ENCODE measurements at places on chromosomes 5 and 9.
A peak's percentile ranks its signal among the peaks of the same experiment; 100 is the strongest.

DNA sequence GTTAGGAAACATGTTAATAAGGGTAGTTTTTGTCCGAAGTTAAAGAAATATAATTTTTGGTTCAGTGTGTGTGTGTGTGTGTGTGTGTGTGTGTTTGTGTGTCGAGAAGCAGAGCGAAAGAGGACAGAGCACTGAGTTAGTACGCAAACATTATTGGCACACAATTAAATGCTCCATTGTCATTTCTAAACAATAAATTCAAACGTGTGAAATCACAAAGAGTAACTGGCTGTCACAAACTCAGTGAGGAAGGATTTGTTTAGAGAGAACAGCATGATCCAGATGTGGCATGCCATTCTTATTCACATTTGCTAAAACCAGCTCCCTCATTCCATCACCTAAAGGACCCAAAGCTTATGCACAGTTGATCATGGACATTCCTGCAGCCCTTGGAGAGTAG, 970.8 kb downstream of the DTWD2 start:
- no peak overlapping the region for H3K4me3 ChIP-seq
- no peak overlapping the region for H3K27ac ChIP-seq
- no peaks in the 10 kb centered on the region for H3K4me1 ChIP-seq
- DNase-seq = no peak
- no peaks in the 10 kb centered on the region for H3K27me3 ChIP-seq

DNA sequence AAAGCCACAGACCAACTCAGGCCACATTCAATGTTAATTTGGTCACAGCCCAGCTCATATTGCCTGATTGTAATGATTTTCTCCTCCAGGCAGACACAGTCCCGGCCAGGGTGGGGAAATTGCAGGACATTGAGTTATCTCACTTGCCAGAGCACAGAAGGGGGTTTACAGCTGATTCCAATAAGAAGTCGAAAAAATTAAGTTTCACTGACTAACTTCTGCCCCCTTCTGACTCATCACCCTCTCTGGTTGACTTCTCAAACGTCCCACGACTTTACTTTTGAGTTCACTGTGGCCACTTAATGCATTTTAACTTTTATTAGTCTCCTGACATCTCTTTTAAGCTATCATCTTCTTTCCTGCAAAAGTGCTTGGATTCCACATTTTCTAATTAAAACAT, 321.4 kb upstream of the WWC1 start:
- no peak overlapping the region for H3K27ac ChIP-seq
- no peaks in the 10 kb centered on the region for H3K4me1 ChIP-seq
- H3K27me3 ChIP-seq = no peaks in the 10 kb centered on the region

- H3K27ac ChIP-seq = no peak overlapping the region
- H3K27me3 ChIP-seq = no peaks in the 10 kb centered on the region
- DNase-seq = no peak
- H3K36me3 ChIP-seq = no peaks in the 10 kb centered on the region
- no peak overlapping the region for H3K4me3 ChIP-seq
Measured at GRCh38 chr5:13574574-13574973, 369.9 kb downstream of the DNAH5 start.

- no peaks in the 10 kb centered on the region for H3K4me1 ChIP-seq
- DNase-seq = no peak
- no peak overlapping the region for H3K27ac ChIP-seq
- no peaks in the 10 kb centered on the region for H3K36me3 ChIP-seq
Measured at GRCh38 chr5:38932854-38933408, 87.1 kb downstream of the OSMR start.

GRCh38 chr5:170289121-170289520, 8.5 kb downstream of the LCP2 start:
- H3K27me3 ChIP-seq = no peaks in the 10 kb centered on the region
- peak overlapping the region; percentile 29 for H3K27ac ChIP-seq
- H3K4me1 ChIP-seq = peaks cover 98% of the 10 kb centered on the region
- no peak for DNase-seq

DNA sequence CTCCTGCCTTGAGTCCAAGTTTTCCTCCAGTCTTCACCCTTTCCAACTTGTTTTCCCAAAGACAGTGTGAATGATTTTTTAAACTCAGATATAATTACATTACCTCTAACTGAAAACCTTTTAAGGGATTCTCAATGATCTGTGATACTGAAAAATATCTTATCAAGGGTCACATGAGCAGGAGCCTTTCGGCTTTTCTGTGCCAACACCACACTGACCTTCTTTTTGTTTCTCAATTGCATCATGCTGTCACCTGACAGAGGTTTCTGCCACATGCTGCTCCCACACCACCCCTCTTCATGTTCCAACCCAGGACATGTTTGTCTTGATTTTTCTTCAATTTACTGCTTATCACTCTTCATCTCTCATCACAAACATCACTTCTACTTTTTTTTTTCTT, 820.0 kb downstream of the PRELID2 start:
- H3K36me3 ChIP-seq = no peaks in the 10 kb centered on the region
- H3K4me1 ChIP-seq = no peaks in the 10 kb centered on the region
- no peaks in the 10 kb centered on the region for H3K27me3 ChIP-seq
- no peak for DNase-seq
- no peak overlapping the region for H3K27ac ChIP-seq
- no peak overlapping the region for H3K4me3 ChIP-seq

DNA sequence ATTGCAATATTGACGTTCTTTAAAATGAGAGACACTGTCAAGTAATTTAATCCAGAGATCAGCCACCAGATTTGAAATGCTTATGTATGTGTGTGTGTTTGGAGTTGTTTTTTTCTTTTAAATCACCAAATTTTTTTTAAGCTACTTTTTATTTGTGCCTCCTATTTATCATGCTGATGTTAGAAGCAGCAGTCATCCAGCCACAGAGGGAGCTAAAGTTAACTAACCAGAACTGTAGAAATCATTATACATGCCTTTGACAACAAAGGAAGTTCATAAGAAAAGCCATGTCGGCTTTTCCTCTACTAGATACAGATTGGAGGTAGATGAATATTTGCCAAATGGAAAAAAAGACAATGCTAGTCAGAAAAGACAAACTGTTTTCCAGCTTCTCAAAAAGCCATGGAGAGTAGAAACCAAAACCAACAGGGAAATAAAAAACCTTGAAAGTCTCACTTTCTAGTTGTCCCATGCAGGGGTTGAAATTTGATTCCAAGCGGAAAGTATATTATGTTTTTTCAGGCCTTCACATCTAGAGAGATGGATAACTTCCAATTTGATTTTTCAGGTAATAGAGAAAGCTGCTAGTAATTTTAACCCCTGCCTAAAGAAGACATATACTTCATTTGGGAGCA, 4.5 kb downstream of the PURA start:
- no peak overlapping the region for H3K27ac ChIP-seq
- DNase-seq = no peak
- H3K36me3 ChIP-seq = no peaks in the 10 kb centered on the region
- H3K4me3 ChIP-seq = no peak overlapping the region

DNA sequence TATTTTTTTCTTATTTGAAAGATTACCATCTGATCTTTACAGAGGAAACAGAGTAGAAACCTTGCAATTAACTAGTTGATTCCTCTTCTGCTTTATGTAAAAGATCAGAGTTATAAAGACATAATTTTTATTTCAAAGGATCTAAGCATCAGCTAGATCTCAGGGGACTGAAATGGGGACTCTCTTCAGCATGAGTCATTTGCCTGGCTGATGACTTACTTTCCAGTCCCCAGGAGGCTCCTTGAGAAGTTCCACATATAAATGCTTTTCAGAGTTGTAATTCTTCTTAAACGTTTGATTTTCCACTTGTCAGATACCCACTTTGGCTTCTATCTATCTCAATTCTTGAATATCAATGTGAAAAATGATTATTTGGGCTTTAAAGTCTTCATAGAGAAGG, 389.4 kb downstream of the RAB3C start:
- DNase-seq = no peak
- H3K4me3 ChIP-seq = no peak overlapping the region
- no peaks in the 10 kb centered on the region for H3K27me3 ChIP-seq
- H3K4me1 ChIP-seq = no peaks in the 10 kb centered on the region

- no peaks in the 10 kb centered on the region for H3K4me1 ChIP-seq
- H3K36me3 ChIP-seq = no peaks in the 10 kb centered on the region
- no peak overlapping the region for H3K4me3 ChIP-seq
- DNase-seq = no peak
- no peaks in the 10 kb centered on the region for H3K27me3 ChIP-seq
Measured at GRCh38 chr5:157471709-157472108, 11.7 kb downstream of the NIPAL4 start.

DNA sequence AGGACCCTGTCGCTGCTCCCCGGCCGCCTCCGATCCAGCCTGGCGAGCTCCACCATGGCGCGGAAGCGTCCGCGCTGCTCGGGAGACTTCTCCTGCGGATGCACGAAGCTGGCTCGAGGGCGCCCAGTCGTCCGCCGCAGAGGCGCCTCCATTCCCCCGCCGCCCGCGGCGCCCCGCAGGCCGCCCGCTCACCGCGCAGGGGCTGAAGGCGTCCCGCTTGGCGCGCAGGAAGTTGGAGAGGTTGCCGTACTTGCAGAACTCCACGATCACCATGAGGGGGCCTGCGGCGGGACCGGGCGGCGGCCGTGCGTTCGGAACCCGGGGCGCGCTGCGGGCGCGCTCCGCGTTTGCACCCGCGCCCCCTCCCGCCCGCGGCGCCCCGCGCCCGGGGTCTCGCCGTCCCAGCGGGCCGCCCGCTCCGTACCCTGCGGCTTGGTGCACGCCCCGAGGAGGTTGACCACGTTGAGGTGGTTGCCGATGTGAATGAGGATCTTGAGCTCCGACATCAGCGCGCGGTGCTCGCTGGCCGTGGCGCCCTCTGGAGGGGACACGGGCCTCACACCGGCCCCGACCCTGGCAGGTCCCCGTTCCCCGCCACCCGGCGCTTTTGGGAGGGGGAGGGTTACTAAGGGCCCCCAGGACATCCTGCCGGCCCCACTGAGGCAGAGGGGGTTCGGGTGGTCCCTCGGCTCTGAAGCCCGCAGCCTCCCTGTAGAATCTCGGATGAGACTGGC, 27.7 kb upstream of the SCGB3A1 start:
- peaks cover 6% of the 10 kb centered on the region for H3K4me1 ChIP-seq
- H3K4me3 ChIP-seq = no peak overlapping the region
- no peaks in the 10 kb centered on the region for H3K27me3 ChIP-seq
- no peak for DNase-seq
- H3K27ac ChIP-seq = no peak overlapping the region

- no peak overlapping the region for H3K4me3 ChIP-seq
- no peaks in the 10 kb centered on the region for H3K36me3 ChIP-seq
- no peaks in the 10 kb centered on the region for H3K27me3 ChIP-seq
- H3K27ac ChIP-seq = no peak overlapping the region
- H3K4me1 ChIP-seq = no peaks in the 10 kb centered on the region
- no peak for DNase-seq
Measured at GRCh38 chr9:76751001-76751400, 13.2 kb upstream of the PCA3 start.

DNA sequence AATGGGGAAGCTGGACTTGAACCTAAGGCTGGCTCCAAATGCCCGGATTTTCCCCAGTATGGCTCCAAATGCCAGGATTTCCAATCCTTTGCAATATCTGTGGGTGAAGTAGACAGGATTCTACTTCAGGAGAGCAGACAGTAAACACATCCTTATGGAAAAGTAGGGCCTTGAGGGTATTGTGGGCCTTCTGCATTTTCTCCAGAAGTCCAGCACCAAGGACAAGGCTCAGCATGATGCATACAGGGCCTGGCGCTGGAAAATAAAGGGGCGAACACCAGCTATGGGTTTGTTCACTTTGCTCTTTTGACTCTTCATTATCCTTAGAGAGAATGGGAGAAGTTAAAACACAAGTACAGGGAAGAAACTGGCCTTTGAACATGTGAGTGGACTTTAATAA, 347.5 kb downstream of the SEMA5A start:
- no peak overlapping the region for H3K27ac ChIP-seq
- H3K27me3 ChIP-seq = no peaks in the 10 kb centered on the region
- H3K4me1 ChIP-seq = no peaks in the 10 kb centered on the region
- H3K36me3 ChIP-seq = no peaks in the 10 kb centered on the region

- no peak overlapping the region for H3K27ac ChIP-seq
- no peak for DNase-seq
- H3K4me3 ChIP-seq = peak overlapping the region; percentile 23
Measured at GRCh38 chr9:137705443-137705863, 86.6 kb downstream of the EHMT1 start.

- no peaks in the 10 kb centered on the region for H3K4me1 ChIP-seq
- H3K36me3 ChIP-seq = no peaks in the 10 kb centered on the region
- no peaks in the 10 kb centered on the region for H3K27me3 ChIP-seq
- no peak overlapping the region for H3K4me3 ChIP-seq
Measured at GRCh38 chr5:122874179-122874875, 28.9 kb downstream of the SNX24 start.

GRCh38 chr5:337563-338130, 16.1 kb downstream of the AHRR start:
- no peaks in the 10 kb centered on the region for H3K36me3 ChIP-seq
- H3K27me3 ChIP-seq = no peaks in the 10 kb centered on the region

DNA sequence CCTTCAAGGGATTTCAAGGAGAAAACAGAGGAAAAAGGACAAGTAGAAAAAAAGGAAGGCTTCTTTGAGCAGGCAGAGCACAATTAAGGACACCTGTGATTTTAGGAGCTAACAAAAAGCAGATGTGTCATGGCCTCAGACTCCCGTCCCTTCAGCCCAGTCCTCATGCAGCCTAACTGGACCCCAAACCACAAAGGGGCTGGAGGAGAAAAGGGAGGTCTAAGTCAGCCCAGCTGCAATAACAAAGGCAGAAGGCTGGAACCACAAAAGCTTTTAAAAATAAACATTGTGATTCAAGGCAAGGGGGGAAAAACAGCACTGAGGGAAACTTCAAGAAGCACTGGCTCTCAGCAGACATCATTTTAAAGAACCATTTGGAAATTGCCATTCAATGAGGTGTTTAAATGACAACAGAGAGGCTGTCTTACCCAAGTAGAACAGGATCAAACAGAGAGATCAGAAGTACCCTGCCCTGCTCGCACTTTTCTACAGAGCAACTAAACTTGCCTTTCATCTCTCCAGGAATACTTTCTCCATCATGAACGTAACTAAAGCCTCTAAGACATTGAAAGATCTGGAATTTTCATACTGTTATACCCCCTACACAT, 89.3 kb downstream of the SEMA5A start:
- DNase-seq = no peak
- no peak overlapping the region for H3K4me3 ChIP-seq
- H3K36me3 ChIP-seq = no peaks in the 10 kb centered on the region
- no peak overlapping the region for H3K27ac ChIP-seq
- H3K4me1 ChIP-seq = no peaks in the 10 kb centered on the region
- no peaks in the 10 kb centered on the region for H3K27me3 ChIP-seq

DNA sequence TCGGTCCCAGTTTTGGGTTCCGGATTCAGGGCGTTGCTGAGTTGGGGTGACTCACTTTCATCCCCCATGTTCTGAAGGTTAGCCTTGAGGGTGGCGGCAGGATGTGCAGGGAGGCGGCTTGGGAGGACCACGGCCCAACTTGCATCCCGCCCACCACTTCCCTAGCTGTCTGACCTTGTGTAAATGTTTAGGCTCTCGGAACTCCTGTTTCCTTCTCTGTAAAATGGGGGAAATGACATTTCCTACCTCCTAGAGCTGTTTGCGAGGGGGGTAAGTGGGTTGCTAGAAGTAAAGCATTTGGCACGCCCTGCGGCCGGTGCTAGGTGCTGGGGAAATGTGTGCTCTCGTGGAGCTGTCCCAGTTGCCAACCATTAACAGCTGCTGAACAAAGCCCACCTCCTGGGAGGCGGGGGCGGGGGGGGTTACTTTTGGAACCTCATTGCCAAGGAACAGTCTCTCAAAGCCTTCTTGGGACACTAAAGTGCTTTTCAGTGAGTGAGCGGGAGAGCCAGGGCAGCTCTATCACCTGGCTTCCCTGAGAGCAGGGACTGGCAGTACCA, 27.5 kb downstream of the PTGES2 start:
- no peaks in the 10 kb centered on the region for H3K27me3 ChIP-seq
- no peak overlapping the region for H3K4me3 ChIP-seq
- no peak for DNase-seq
- H3K36me3 ChIP-seq = peaks cover 32% of the 10 kb centered on the region

GRCh38 chr5:173850659-173851058, 37.5 kb upstream of the CPEB4 start:
- peak overlapping the region; percentile 54 for H3K27ac ChIP-seq
- no peak overlapping the region for H3K4me3 ChIP-seq
- no peaks in the 10 kb centered on the region for H3K4me1 ChIP-seq
